Foreskin keratinocyte (primary cell): ENCODE measurements at places on chromosomes 1 and 21.
A peak's percentile ranks its signal among the peaks of the same experiment; 100 is the strongest.

DNA sequence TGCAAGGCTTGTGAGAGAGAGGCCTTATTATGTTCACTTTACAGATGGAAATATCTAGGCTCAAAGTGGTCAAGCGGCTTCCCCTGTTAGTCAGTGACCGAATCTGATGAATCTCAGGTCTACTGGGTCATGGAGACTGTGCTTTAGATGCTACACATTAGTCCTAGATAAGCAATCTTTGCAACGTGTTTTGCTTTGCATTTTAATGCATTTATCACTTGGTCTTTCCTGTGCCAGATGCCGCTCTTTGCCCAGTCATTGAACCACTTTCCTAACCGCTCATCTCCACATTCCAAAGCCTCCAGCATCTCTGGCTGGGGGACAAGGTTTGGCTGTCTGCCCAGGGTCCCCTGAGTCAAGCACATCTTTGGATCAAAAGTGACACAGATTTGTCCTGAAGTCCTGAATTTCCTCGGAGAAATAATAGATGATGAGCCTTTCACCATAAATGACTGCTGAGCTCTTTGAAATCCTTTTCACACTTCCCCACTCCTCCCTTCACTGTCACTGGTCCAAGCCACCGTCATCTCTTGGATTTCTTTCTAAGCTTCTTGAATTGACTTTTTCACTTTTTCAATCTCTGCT, 96.0 kb upstream of the USP24 start:
- DNase-seq, result no peak

- DNase-seq, result no peak
These were observed 580 bp upstream of the BLACAT1 start for GRCh38 chr1:205456383-205456867.

DNA sequence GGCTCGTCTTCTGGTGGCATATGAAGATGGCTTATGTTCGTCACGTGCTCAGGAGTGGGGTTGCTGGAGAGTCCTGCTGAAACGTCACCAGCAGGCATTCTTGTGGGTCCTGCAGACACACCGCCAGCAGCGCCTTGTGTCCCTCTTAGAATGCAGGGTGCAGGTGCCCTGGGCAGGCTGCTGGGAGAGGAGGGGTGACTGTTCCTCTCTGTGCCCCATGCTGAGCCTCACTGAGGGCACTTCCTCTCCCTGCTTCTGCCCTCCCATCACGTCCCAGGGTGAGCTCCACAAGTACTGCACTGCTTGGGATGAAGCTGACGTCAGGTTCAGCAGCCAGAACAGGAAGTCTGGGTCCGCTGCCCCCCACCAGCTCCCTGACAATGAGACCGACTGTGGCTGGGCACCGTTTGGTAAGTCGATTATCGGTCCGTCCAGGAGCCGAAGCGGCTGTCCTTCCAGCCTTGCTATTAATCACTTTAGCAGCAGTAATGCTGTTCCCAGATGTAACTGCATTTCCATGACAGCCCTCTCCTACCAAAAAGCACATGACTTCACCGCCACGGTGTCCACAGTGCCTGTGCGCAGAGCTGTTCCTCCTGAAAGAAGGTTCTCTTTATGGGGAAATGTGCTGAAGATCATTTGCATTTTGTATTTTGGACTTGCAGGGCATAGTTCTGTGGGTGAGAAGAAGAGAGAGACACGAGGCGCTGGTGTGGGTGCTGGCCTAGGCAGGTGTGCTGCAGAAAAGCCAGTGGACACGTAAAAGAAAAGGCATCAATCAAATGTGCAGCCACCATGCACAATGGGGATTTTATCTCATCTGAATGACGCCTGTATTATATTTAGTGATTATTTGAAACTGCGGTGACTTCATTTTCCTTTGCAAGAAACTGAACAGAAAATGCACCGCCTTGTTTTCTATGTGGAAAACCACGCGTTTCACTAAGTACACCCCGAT, 21.0 kb downstream of the SLC37A1 start:
- DNase-seq, result no peak

- DNase-seq, result no peak
These were observed 537.9 kb downstream of the PTPRC start for GRCh38 chr1:199176713-199177112.

DNA sequence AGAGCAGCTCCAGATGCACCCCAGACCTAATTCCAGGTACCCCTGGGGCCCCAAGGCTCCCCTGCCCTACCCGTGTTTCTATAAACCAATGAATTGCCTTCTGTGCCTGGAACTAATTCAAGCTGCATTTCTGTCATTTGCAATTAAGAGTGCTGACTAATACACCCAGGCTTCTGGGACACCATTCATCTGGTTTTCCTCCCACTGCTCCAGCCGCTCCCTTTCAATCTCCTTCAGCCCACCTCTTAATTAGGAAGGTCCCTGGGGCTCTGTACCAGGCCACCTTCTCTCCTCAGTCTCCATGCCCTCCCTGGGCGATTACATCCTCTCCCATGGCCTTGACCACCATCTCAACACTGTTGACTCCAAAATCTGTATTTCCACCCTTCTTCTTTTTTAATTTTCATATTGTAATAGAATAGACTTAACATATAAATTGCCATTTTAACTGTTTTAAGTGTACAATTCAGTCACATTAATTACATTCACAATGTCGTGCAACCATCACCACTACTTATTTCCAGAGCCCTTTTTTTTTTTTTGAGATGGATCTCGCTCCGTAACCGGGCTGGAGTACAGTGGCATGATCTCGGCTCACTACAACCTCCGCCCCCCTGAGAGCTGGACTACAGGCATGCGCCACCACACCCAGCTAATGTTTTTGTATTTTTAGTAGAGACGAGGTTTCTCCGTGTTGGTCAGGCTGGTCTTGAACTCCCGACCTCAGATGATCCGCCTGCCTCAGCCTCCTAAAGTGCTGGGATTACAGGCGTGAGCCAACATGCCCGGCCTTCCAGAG, 9.2 kb upstream of the GJB3 start:
- DNase-seq, result no peak

DNA sequence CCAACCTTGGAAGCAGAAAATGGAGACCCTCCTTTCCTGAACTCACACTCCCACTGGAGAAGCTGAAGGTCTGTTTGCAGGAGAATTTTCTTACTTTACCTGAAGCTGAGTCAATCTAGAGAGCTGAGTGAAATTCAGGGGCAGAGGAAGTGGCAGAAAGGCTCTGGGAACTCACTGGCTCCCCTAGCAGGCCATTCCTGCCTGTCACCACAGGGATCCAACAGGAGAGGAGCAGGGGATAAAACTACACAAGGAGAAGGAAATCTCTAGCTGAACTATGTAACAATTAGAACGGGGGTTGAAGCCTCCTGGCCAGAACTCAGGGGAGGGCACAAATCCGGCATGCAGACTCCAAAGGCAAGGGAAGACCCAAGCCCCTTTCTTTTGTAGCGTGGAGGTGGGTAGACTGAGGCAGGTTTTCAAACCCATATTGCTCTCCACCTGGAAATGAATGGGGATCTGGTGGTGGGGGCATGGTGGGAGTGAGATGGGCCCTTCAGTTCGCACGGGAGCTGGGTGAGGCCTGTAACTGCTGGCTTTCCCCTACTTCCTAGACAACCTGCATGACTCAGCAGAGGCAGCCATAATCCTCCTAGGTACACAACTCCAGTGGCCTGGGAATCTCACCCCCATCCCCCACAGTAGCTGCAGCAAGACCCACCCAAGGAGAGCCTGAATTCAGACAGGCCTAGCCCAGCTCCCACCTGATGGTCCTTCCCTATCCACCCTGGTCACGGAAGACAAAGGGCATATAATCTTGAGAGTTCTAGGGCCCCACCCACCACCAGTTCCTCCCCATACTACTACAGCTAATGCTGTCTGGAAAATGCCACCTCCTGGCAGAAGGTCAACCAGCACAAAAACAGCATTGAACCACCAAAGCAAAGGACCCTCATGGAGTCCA, 158.1 kb downstream of the LTN1 start:
- no peak for DNase-seq

- no peak for DNase-seq
These were observed 89.6 kb upstream of the LPGAT1 start for GRCh38 chr1:211920141-211920572.

DNA sequence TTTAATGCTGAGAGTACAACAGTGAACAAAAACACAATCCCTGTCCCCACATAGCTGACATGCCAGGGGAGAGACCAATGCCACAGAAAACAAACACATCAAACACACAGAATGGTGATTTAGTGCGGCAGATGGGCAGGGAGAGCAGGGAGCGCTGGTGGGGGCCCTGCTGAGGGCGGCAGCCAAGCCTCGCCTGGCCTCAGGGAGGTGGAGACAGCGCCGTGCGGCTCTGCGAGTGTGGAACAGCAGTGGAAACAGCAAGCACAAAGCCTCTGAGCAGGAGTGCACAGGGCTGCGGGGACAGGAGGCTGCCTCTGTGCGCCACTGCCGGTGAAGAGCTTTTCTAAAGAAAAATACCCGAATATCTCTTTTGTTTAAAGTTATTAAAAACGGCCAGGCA, 17.0 kb downstream of the MCM3AP start:
- DNase-seq, result no peak

DNA sequence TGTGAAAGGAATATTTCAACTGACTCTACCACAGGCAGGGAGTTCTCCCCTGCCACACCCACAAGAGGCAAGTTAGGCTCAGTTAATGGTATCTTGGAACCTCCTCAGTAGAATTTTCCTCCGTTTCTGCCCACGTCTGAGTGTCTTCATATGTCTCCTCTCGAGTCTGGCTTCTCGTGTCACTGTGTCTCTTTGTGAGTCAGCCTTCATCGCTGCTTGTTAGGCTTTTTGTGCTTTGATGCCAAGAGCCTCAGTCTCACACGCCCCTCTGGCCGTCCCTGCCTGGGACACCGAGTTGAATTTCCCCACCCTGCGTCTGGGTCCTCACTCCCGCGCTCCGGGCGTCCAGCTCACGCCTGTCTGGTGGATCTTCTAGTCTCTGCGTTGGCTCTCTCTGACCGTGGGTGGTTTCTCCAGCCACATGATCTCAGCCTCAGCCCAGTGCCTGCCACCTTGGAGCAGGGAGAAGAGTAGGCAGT, 125.7 kb upstream of the GADD45A start:
- DNase-seq, result no peak

- DNase-seq, result peak; percentile 36
These were observed at the start of gene ADORA1 for GRCh38 chr1:203127666-203128430. ADORA1 (plus strand) TSS chr1:203127726; CDS start chr1:203128842, 1,116 bp downstream.

- DNase-seq, result no peak
These were observed 67.4 kb upstream of the STUM start for GRCh38 chr1:226481133-226481532.

- no peak for DNase-seq
These were observed 92.8 kb downstream of the ETS2 start for GRCh38 chr21:38898422-38899096.

- no peak for DNase-seq
These were observed 1.3 kb upstream of the RD3 start for GRCh38 chr1:211493133-211493871.

DNA sequence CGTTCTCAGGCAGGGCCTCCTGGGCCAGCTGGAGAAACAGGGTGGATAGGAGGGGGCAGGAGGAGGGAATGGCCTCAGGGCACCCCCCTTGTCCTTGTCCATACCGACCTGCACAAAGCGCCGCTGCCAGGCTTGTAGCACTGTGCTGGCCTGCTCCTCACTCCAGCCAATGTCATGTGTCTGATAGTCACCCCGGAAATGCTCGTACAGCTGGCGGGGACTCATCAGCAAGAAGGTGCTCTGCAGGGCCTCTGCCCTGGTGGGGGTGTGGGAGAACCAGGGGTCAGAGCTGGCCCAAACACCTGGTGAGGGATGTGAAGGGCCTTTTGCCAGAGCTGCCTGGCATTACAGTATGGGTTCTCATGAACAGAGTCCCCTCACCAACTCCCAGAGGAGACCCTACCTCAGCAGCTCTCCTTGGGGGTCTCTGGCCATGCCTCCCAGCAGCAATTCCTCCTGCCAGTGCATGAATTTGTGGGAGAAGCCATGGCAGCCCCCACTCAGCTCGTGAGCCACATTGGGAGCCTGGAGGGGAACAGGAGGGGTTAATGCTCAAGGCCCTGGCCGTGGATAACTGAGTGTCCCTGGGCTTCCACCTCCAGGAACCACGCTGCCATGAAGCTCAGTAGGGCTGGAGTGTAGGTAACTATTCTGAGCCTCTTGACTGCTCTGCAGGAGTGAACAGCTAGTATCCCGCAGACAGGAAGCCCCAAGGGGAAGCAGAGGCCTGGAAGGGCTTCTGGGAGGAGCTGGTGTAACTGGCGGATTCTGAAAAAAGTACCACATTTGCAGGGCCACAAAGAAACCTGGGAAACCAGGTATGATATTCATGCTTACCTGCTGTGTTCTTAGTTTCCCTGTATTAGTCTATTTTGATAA, 13.3 kb downstream of the PTCH2 start:
- no peak for DNase-seq

- DNase-seq, result peak; percentile 19
These were observed 2.2 kb downstream of the CACNA1E start for GRCh38 chr1:181485287-181486097.

GRCh38 chr21:35039595-35040289, 9.4 kb downstream of the RUNX1 start:
- no peak for DNase-seq

DNA sequence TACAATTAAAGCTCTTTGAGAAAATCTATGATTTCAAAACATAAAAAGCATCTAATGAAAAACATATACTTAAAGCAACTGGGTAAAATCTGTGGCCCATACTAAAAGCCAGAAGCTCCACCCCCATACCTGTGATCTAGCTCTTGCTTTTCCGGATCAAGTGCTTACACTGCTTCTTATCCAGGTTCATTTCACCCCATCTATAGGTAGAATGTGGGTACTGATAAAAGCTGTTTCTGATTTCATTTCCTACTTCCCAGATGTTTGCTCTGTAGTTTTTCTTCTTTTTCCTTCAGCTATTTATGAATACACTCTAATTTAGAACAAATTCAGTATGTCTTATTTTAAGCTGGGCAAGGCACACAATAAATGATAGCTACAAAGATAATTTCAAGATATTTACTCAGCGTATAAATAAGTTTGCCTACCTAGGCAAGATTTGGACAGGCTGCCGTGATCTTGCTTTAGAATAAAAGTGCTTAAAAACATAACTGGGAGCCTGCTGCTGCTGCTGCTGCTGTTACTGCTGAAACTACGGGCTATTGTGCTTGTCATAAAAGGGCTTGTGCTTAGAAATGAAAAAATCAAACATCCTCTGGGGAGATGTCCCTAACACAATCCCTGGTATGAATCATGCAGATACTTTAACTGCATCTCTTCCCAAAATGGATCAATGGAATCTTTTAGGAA, 2.1 kb downstream of the SIPA1L2 start:
- DNase-seq, result peak; percentile 28

GRCh38 chr1:9539829-9540550, 725 bp downstream of the SLC25A33 start:
- no peak for DNase-seq

DNA sequence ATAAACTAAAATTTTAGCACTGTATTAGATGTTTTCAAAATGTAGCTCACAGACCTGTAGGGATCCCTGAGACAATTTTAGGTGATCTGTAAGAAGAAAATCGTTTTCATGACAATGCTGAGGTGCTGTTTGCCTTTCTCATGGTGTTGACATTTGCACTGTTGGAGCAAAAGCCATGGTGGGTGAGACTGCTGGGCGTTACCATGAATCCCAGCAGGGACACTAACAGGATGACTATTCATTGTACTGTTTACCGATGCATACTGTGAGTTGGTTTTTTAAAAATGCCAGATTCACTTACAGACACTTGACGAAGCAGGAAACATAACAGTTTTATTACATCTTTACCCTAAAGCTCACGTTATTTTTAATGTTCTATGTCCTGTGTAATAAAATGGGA, 468.5 kb downstream of the PCP4 start:
- no peak for DNase-seq

- DNase-seq, result no peak
These were observed 33.3 kb downstream of the HMGB4 start for GRCh38 chr1:33897092-33897725.

GRCh38 chr21:37047079-37047478, 25.8 kb downstream of the PIGP start:
- DNase-seq, result peak; percentile 55
